CD8-positive, alpha-beta T cell (primary cell): ENCODE measurements at places on chromosomes 7 and 10.

DNA sequence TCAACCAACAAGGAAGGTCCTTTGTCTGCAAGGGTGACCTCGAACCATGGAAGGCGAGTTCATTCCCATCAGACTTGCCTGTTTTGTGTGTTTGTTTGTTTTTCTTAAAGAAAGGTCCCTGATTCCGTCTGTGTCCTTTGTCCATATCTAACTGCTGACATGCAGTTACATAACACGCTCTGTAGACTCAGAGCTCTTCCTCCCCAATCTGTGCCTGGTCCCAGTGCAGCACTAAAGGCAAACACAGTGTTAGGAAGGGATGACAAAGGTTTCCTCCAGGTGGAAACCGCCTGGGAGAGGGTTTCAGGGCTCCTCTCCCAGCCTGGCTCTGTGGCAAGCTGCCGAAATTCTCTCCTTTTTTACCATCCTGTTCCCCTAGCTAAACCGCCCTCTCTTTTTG is 13.4 kb downstream of the JCAD start:
- no peak for DNase-seq

DNA sequence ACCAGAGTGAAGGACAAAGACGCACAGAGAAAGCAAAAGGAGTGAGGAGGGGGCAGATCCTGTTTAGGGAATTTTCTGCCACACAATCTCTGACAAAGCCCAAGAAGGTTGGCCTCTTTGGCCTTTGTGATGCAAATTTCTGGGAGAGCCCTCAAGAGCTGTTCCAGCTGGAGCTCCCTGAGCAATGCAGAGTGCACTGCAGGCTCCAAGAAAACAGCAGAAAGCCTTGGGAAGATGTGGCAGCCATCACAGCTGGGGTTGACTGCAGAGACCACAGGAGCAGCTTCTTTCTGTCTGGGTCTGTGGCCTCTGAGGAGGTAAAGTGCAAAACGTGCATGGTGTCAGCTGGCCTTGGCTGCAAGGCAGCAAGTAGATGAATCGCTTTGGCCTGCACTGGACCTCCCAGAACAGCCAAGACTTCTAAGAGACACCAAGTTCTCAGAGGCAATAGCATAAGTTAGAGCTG is 200.2 kb downstream of the ELMO1 start:
- DNase-seq = no peak

DNA sequence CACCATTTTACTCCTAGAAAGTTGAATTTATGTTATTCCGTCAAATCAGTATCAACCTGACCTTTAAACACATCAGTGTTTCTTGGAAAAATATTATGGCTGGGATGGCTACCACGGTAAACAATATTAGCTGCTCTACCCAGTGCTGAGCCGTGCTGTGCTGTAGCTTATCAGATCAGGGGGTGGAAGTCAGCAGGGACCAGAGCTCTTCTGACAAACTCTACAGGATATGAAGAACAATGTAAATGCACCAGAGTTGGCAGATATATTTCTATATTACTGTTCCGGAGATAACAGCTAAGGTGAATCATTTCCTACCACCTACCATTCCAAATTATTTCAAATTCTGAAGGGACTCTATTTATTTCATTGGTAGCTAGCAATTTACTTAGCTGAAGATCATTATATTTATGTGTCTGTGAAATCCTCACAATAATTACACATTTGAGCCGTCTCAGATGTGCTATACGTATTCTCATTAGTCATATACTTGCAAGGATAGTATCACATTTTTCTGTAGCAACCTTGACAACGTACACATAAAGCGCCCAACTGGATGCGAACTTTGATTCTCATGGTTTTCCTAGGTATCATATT is 76.5 kb downstream of the TEX36 start:
- no peak for DNase-seq

GRCh38 chr10:125396676-125397075 is 236.3 kb upstream of the CTBP2 start:
- no peak for DNase-seq

- no peak for DNase-seq
Measured at GRCh38 chr7:43119371-43120075, 7.1 kb downstream of the HECW1 start.

- DNase-seq = no peak
Measured at GRCh38 chr10:75600833-75601232, 169.4 kb downstream of the LRMDA start.

DNA sequence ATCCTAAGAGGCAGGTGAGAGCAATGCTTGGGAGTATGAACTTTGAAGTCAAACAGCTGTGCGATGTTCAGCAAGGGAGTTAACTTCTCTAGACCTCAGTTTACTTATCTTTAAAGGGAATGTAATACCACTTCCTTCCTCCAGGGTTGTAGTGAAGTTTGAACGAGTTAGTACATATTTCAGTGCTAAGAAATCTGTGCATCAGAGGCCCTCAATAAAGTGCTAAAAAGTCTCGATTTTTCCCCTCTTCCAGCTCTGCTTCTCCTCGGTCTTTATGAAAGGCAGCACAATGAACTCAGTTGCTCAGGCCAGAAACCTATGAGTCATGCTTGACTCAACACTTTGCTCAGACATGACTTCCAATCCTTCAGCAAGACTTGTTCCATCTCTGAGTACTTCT is 418.9 kb downstream of the MDFIC start:
- DNase-seq = no peak
